MCF 10A (cell line): ENCODE measurements at places on chromosomes 7 and 10. TPM values are rescaled to one million over a fixed set of nuclear protein-coding genes. Genes with fewer than 3 reads are reported as not detected.
A peak's percentile ranks its signal among the peaks of the same experiment; 100 is the strongest.

Gene CLDN3
- total RNA-seq = not detected in 2 replicates

DNA sequence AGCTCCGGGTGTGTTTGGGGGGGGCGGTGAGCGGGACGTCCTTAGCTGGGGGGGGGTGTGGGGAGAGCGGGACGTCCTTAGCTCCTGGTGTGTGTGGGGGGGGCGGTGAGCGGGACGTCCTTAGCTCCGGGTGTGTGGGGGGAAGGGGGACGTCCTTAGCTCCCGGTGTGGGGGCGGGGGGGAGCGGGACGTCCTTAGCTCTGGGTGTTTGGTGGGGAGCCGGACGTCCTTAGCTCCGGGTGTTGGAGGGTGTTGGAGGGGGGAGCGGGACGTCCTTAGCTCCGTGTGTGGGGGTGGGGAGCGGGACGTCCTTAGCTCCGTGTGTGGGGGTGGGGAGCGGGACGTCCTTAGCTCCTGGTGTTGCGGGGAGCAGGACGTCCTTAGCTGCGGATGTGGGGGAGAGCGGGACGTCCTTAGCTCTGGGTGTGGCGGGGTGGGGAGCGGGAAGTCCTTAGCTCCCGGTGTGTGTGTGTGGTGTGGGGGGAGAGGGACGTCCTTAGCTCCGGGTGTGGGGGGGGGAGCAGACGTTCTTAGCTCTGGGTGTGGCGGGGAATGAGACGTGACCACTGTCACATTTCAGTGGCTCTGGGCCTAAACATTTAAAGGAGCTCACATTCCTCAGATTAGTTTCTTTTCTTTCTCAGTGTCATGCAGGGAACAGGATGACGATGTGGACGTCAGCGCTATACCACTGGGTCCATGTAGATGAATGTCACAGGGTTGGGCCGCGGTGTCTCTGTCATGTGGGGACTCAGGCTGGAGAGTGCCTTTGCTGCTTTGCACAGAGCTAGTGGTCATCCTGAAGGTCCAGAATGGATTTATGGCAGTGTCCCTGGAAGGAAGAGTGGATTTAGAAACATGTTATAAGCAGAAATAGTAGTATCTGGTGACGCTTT is 7.5 kb downstream of the DYNC2I1 start:
- peak; percentile 60 for DNase-seq

Gene CDHR3
- 0.17 and 0.19 TPM in 2 replicates for total RNA-seq

DNA sequence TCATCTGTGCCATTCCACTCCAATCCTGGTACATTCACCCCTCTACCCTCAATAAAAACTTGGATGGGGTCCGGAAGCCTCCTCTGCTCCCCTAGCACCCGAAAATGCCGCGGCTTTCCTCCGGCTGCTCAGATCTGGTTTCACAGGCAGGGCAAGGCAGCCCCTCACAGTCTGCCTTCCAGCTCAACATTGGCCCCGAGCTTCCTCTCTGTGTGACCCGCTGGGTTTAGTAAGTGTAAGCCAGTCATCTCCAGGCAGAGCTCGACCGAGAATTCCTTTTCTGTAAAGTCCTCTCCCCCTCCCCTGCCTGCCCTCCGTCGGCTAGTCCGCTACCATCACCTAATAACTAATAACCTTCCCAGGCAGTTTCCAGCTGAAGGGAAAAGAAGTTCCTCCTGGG is 3.4 kb downstream of the INHBA start:
- no peak for DNase-seq

- DNase-seq = no peak
Measured at GRCh38 chr7:151043959-151044358, 4.4 kb upstream of the ASIC3 start.

DNA sequence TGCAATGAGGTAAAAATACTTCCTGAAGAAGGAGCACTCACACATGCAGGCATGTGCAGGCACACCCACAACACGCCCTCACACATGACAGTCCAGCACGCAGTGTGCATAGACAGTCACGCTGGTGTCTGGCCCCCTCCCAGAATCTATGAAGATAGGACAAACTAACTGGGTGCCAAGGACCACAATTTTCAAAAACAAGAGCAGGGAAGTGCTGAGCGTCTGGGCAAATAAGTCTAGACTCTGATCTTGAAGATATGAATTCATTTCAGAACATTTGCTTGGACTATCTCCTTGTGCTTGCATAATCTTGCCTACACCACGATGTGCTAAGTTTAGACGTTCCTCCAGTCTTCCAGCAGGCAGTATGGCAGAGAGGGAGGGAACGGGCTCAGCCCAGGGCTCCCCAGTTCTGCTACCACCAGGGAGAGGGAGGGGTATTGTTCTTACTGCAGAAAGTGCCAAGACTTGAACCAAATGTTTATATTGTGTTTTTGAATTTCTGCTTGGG is 276.5 kb upstream of the KLF6 start:
- DNase-seq = no peak

DNA sequence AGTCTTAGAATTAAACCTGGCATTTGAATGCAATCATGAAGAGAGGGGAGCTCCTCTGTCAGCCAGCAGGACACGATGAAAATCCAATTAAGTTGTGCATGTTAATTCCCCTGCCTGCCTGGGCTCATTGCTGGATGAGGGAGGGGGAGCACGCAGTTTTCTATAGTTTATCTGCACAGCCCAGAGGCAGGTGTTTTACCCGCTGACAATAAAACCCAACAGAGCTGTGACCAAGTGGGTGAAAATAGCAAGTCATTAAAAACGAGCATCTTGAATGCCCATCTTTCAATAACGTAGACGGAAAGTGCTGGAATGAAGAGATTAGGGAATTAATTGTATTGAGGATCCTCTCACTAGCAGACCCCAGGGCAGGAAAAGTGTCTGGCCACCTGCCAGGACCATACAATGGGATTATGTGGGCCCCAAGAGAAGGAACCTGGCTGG is 100.1 kb upstream of the FAM20C start:
- DNase-seq = no peak

Gene KCNIP2
- 2.1 and 2.6 TPM in 2 replicates for total RNA-seq

Gene CYP26A1
- total RNA-seq = not detected in 2 replicates

Gene GPR22
- not detected in 2 replicates for total RNA-seq

Gene PLEKHS1
- not detected in 2 replicates for total RNA-seq

GRCh38 chr10:121961456-121961855 is 13.6 kb downstream of the NSMCE4A start:
- DNase-seq = no peak

- no peak for DNase-seq
Measured at GRCh38 chr10:35570397-35570796, 34.7 kb upstream of the GJD4 start.

DNA sequence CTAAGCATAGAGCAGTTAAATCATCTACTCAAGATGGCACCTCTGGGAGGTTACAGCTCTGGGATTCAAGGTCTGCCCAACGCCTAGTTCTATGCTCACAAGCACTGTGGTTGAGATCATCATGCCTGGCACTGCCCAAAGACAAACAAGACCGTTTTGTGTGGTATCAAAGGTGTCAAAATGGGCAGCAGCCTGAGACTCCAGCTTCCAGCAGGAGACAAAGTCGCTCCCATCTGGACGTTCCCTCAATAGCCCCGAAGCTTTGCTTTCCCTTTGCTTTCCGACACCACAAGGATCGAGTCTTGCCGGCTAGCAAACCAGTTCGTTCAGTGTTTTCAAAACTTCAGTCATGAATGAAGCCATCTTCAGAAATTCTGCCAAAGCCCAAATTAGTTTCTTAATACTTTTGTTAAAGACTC is 5.1 kb downstream of the HABP2 start:
- no peak for DNase-seq

DNA sequence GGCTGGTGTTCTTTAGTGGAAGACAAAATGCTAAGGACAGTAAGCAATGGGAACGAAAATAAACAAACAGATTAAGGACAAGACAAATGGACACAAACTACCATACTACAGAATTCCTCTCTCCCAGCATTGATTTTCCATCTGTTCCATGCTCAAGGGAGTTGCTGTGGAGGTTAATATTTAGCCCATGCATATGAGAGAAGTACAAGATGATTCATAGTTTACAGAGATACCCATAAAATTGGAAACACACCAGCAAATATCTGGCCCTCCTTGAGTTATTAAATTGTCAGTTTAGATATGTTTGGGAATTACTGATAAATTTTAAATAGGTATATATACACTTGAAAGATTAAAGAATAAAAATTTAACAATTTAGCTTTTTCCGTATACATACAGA is 69.8 kb downstream of the GLI3 start:
- no peak for DNase-seq

DNA sequence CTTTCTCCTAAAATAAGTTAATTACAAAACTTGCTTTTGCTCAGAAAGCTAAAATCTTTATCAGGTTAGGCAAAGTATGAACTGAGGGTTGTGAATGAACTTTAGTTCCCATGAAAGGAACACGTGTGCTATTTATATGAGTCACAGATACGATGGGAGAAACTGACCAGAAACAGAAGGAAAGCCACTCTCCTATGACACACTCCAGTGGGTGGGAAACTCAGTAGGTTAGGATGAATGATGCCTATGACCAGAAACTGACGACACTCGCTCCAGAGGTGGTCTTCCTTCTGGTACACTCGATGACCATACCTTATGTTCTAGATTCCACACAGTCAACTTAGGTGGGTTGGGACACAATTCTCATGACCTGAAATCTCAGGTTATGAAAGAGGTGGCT is 215.7 kb upstream of the INHBA start:
- DNase-seq = peak; percentile 65

Gene KAZALD1
- 2.4 and 6.7 TPM in 2 replicates for total RNA-seq
